ENCODE measurements at places on chromosomes 5 and 9.

- no peak for DNase-seq
These were observed 183.2 kb upstream of the POU5F2 start for GRCh38 chr5:93924628-93925027.

- no peak for DNase-seq
These were observed 76.9 kb upstream of the MINAR2 start for GRCh38 chr5:129670957-129671500.

- no peak for DNase-seq
These were observed 179.1 kb upstream of the RFX3 start for GRCh38 chr9:3704890-3705289.

DNA sequence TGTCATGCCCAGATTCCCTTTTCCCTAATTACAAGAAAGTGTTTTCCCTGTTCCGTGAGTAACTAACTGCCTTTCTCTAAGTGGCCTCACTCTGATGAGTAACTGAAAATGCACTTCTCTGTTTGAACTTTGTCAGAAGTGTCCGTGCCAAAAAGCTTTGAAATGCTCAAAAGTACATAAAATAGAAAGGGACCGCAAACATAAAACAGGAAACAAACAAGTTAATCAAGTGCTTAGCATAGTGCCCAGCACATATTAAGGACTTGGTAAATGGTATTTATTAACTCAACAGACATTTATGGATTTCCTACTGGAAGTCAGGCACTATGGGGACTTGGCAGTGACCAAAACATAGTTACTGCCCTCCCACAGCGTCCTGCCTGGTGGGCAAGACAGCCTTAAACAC is 22.3 kb downstream of the AQP3 start:
- DNase-seq: no peak

DNA sequence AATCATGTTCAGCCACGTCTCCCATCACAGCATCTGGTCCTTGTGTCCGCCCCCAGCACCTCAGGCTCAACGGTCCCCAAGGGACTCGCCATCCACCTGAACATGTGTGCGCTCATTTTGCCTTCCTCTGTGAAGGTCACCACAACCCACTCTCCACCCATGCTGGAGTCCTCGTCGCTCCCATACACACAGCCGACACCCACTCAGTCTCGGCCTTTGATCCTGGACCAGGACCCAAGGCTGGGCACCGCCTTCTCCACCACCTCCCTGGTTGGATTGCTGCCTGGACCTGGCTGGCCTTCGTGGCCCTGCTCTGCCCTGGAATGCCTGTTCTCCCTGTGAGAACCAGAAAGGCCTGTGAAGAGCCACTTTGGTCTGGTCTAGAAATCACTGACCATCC is 60.3 kb downstream of the UBE2QL1 start:
- no peak for DNase-seq

GRCh38 chr5:62771341-62771740 is 192.7 kb downstream of the LRRC70 start:
- no peak for DNase-seq

DNA sequence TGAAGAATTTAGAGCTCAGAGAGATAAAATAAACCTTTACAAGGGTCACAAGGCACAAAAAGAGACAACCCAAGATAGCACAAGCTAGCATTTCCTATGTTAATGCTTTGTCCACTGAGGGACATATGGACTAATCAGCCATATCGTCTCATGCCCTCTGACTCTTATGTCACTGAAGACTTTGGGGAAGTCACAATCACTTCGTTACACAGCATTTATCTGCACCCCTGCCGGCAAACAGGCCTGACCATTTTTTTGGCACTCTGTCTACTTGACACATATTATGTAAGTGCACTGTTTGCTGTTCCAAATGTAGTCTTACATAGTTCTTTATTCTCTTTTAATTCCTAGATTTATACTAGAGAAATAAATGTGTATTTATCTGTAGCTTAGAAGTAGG is 13.9 kb upstream of the BNC2 start:
- DNase-seq: no peak

DNA sequence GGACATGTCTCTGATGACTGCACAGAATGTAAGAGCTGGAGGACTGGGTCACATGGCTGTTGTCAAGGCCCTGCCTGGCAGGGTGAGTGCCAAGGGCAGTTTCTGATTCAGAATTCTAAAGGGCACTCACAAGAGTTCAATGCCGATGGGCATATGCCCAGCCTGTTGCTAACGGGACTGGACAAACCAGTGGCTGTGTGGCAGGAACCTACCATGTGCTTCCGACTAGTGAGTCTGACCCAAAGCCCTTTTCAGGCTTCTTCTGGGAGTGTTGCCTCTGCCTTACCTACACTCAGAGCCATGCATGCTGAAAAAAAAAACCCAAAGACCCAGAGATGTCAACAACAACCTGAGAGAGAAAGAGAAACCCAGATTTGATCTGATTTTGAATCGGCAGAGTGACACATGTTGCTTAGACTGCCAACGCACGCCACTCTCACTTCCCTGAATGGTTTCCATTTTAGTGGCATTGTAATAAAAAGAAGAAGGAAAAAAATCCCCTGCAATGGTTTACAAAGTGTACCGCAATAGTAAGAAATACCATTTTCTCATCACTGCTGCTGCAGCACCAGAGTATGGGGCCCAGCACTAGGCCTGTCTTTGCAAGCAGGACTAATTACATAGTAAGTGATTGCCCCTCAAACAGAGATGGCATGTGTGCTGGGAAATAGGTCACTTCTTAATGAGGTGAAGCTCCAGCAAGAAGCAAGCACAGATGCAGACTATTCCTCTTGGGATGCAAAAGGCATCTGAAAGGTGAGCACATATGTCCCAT is 194.3 kb downstream of the PALM2AKAP2 start:
- DNase-seq: no peak

- DNase-seq: no peak
These were observed 226.4 kb downstream of the PCSK5 start for GRCh38 chr9:76116913-76117312.

- DNase-seq: no peak
These were observed 178.8 kb downstream of the TRIO start for GRCh38 chr5:14321936-14322335.

DNA sequence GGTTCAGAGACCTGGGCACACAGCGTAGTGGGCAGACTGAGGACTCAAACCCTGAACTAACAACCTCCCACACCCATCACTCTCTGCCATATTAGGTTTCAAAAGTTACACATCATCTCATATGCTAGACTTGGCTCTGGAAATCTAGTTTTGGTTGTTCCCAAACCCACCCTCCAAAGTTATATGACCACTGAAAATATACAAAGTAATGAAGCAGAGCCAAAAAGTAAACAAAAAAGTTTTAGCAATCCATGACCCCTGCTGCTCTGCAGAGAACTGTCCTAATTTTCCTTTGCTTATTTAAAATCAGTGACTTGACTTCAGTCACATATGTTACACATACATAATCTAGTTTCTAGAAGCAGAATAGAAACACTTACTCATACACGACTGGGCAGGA is 155.6 kb upstream of the TAS2R1 start:
- DNase-seq: no peak

DNA sequence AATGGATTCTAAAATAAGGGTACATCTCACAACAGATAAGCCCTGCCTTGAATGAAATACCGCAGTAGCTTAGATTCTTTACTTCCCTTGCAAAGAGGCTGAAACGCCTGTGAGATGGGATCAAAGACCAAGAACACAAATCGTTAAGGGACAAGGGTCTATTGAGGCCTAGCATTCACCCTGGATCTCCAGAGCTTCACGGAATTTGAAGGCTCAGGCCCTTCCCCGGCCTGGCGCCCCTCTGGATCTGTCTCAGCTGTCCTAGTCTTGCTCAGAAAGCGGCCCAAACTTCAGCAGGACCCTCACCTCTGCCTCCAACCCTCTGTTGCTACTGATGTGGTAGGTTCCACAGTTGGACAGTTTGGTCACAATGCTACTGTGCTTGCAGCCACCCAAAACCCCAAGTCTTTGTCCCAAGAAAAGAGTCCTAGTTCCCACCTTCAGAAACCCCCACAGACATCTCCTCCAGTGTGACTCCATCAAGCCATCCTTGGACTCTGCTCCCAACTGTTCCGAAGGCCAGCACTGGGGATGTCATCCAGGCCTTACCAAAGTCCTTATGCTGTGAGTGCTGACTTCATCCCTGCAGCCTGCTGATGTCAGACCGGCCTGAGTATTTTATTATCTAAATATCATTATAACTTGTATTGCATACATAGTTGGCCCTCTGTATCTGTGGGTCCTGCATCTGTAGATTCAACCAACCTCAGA is 9.4 kb downstream of the CORO2A start:
- DNase-seq: no peak

- DNase-seq: no peak
These were observed 128.7 kb downstream of the SPOCK1 start for GRCh38 chr5:137370096-137371071.

- no peak for DNase-seq
These were observed 22.6 kb downstream of the MYO10 start for GRCh38 chr5:16913187-16914107.

- DNase-seq: no peak
These were observed 31.0 kb upstream of the TXN start for GRCh38 chr9:110287289-110287680.

- no peak for DNase-seq
These were observed 11.6 kb downstream of the COL15A1 start for GRCh38 chr9:98955259-98955658.

DNA sequence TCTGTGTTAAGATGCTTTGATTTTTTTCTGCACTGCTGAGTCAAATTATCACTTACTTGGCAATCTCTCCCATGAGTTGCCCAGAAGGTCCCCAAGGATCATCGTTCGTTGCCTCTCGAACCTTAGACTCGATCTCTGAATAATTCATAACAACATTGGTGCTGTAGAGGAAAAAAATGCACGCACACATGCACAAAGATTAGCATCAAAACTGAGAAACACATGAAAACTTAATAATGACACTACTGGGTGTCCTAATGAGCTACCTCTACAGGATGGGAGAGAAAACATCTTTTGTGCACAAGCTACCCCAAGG is 41.6 kb downstream of the CLINT1 start:
- DNase-seq: no peak

DNA sequence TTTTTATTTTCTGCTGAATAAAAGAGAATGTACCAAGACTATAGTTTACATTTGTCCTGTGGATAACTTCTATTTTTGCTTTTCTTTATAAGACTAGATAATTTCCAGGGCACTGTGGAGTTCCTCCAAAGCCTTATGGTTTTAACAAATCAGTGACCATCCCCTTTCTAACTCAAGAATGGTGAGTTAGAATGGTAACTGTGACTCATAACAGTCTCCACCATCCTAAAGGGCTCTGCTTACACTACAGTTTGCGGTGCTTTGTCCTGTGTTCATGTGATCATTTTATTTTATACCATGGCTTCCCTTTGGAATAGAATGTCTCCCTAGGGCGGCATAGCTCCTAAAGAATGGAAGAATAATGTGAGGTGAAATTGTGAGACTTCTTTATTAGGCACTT is 30.2 kb downstream of the WDR36 start:
- no peak for DNase-seq

DNA sequence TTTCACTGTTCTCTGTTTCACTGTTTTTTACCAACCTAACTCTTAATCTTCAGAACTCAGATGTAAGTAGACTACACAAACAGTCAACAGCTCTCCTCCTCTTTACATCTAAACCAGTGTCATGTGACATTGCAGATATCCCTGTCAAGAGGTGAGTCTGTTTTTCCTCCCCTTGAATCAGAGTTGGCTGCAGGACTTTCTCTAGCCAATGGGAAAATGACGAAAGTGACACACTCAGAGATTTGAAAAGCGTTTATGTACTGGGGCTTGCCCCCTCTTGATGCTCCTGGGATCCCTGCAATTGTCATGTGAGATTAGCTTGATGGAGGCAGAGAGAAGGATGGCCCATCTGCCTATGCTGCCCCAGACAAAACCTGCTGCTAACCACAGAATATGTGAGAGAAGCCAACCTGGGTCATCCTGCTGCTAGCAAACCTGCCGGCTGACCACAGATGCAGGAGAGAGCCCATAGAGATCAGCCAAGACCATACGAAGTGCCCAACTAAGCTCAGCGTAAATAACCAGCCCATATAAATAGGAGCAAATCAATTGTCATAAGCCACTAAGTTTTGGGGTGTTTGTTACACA is 111.1 kb downstream of the ASTN2 start:
- DNase-seq: no peak

- no peak for DNase-seq
These were observed 64.4 kb downstream of the UGCG start for GRCh38 chr9:111961009-111961408.

GRCh38 chr9:14272927-14273528 is 40.9 kb downstream of the NFIB start:
- DNase-seq: no peak

DNA sequence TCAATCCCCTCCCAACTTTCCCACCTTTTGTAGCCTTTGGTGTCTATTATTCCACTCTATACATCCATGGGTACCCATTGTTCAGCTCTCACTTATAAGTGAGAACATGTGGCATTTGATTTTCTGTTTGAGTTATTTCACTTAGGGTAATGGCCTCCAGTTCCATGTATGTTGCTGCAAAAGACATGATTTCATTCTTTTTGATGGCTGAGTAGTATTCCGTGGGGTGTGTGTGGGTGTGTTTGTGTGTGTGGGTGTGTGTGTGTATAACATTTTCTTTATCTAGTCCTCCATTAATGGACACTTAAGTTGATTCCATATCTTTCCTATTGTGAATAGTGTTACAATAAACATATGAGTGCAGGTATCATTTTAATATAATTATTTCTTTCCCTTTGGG is 157.5 kb upstream of the FSTL4 start:
- no peak for DNase-seq

- DNase-seq: no peak
These were observed 60.8 kb upstream of the TMC1 start for GRCh38 chr9:72460342-72461312.

DNA sequence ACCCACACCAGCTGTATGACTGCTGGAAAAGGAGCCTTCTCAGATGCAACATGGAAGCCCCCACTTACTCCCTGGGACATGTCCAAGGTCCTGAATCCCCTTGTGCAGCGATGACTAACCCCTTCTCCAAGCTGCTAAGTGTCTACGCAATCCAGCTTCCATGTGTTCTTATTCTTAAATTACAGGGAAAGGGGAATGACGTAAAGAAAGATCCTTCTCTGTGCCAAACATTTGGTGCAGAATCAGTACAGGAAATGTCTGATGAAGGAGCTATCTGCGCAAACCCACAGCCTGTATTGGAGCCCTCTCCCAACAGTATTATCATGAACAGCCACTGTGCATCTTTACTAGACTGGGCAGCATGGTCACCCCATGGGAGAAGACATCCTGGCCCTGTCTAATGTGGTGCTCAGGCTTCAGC is 183.2 kb downstream of the FRMD3 start:
- DNase-seq: no peak

DNA sequence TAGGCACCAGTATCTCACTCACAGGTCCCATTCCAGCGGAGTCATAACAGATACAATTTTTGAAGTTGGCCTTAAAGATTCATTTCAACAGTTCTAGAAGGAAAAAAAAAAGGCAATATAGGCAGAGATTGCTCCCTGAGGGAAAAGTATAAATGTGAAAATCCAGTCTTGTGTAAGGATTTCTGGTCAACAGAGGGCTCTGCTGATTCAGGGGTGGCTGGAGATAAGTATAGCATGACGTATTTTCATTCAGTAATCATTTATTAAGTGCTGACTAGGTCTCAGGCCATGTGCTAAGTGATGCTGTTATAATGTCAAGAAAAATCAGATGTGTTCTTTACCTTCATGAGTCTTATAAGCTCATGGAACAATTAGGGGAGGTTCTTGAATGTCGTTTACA is 377.3 kb upstream of the MEF2C start:
- no peak for DNase-seq
